ENCODE measurements at places on chromosomes 13 and 19.

GRCh38 chr19:49453757-49454240 is 774 bp downstream of the ALDH16A1 start:
- no peak for DNase-seq

DNA sequence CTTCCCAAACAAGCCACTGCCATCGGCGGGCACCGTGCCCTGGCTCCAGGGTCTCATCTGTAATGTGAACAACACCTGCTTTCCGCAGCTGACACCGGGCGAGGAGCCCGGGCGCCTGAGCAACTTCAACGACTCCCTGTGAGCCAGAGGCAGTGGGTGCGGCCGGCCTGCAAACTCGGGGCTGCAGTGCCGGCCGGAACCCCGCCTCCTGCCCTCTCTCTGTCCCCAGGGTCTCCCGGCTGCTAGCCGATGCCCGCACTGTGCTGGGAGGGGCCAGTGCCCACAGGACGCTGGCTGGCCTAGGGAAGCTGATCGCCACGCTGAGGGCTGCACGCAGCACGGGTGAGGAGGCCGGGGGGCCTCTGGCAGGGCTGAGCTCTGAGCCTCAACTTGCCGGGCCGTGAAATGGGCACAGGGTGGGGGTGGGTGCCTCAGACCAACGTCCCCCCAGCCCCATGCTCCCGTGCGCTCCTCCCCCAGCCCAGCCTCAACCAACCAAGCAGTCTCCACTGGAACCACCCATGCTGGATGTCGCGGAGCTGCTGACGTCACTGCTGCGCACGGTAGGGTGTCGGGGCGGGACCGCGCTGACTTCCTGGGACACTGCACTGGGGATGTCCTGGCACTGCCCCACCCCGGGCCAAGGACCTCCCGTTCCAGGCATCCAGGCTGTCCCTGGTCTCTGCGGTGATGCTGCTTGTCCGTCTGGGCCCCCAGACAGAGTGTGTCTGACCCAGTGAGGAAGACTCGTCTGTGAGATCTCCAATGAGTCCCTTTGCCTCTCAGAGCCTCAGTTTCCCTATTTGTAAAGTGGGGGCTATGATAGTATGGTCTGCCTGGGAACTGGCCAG is 2.2 kb downstream of the ABCA7 start:
- DNase-seq = no peak

GRCh38 chr19:30864391-30865215 is 484.6 kb downstream of the TSHZ3 start:
- DNase-seq = no peak

DNA sequence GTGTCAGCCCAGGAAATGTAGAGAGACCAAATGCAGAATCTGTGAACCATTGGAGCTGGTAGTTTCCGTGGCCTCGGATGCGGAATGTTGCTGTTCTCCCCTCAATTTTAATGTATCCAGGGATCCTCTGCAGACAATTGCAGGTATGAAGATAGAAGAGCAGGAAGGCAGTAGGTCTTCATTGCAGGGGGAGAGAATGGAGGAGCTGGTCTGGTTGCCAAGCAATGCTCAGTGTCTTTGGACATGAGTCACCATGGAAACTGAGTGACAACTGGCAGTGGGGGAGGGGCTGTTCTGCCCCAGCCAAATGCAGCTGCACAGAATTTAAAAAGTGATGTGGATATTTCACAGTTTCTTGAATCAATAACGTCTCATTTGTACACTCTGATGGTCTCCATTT is 56.1 kb upstream of the ZNF835 start:
- DNase-seq = no peak

DNA sequence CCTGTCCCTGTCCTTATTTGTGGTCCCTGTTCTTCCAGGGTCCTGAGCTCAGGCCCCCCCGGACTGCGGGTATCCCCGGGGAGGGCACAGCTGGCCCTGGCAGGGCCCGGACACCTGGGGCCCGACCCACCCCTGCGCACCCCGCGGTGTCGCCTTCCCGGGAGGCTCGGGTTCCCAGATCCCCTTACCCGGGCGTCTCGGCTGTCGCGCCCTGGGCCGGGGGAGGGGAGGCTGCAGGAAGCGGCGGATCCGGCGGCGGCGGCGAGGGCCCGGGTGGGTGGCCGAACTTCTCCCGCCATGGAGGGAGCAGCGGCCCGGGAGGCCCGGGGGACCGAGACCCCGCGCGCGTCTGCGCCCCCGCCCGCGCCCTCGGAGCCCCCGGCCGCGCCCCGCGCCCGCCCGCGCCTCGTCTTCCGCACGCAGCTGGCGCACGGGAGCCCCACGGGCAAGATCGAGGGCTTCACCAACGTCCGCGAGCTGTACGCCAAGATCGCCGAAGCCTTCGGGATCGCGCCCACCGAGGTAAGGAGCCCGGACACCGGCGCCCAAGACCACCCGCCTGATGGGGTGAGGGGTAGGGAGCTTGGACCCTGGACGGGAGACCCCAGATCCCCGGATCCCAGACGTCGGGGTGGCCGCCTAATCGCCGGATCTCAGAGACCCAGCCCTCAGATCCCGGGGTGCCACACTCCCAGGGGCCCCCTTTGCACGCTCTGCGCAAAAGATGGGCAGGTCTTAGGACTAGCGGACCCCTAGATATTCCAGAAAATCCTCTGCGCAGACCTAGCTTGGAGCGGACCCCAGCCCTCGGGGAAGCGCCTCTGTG is at the start of gene GIPC3:
GIPC3 (plus strand) TSS at position 178 of the 826 bp plus-strand sequence; CDS start at position 298, 120 bp downstream.
- DNase-seq = no peak

- DNase-seq = no peak
Observed at GRCh38 chr13:75740031-75740430, 103.9 kb downstream of the LMO7 start.
